ENCODE measurements at places on chromosomes 16 and 17. TPM values are rescaled to one million over a fixed set of nuclear protein-coding genes. Genes with fewer than 3 reads are reported as not detected.

- no peak for DNase-seq
These were observed 32.6 kb upstream of the ABCA9 start for GRCh38 chr17:69093279-69093789.

PSMD12 gene
- 24.6 TPM for total RNA-seq

GRCh38 chr17:54770836-54771235, 129.8 kb upstream of the TOM1L1 start:
- DNase-seq = no peak

- DNase-seq = no peak
These were observed 31.3 kb upstream of the ANKRD40CL start for GRCh38 chr17:50798424-50799288.

GRCh38 chr17:50288306-50288705, 14.0 kb downstream of the TMEM92 start:
- DNase-seq = no peak

- DNase-seq = peak; percentile 88
These were observed 481 bp downstream of the HEXIM2 start for GRCh38 chr17:45162025-45162687.

USP31 gene
- total RNA-seq = 9.0 TPM

CCL1 gene
- total RNA-seq = not detected

DNA sequence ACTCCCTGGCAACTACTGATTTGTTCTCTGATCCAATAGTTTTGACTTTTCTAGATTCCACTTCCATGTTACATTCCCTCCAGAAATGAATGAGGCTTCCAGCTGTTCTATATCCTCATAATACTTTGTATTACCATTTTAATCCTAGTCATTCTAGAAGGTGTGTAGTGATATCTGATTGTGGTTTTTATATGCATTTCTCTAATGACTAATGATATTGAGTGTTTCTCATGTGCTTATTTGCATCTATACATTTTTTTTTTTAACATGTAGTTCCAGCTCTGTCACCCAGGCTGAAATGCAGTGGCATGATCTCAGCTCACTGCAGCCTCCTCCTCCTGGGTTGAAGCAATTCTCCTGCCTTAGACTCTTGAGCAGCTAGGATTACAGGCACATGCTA, 7.3 kb downstream of the ADGRG5 start:
- DNase-seq = no peak

GRCh38 chr17:75764711-75765421, at the start of gene GALK1:
GALK1 (minus strand) TSS chr17:75765192; CDS start chr17:75765136, 56 bp downstream.
- peak; percentile 96 for DNase-seq

All from spleen (tissue), 13 donors.